ENCODE measurements at places on chromosomes 7 and 10. TPM values are rescaled to one million over a fixed set of nuclear protein-coding genes. Genes with fewer than 3 reads are reported as not detected.

ARHGAP22 gene
- polyA plus RNA-seq = 6.4 TPM

EGR2 gene
- polyA plus RNA-seq = 1.9 TPM

FGFBP3 gene
- 0.11 TPM for polyA plus RNA-seq

HACD1 gene
- polyA plus RNA-seq = 45.4 TPM

CLRN3 gene
- polyA plus RNA-seq = not detected

LIPF gene
- not detected for polyA plus RNA-seq
